Stimulated activated CD4-positive, alpha-beta T cell treated with anti-CD3 and anti-CD28 coated beads, Interleukin-2, amount 100 ng/mL, for 48 hours (primary cell): ENCODE measurements at places on chromosomes 1 and 21.

DNA sequence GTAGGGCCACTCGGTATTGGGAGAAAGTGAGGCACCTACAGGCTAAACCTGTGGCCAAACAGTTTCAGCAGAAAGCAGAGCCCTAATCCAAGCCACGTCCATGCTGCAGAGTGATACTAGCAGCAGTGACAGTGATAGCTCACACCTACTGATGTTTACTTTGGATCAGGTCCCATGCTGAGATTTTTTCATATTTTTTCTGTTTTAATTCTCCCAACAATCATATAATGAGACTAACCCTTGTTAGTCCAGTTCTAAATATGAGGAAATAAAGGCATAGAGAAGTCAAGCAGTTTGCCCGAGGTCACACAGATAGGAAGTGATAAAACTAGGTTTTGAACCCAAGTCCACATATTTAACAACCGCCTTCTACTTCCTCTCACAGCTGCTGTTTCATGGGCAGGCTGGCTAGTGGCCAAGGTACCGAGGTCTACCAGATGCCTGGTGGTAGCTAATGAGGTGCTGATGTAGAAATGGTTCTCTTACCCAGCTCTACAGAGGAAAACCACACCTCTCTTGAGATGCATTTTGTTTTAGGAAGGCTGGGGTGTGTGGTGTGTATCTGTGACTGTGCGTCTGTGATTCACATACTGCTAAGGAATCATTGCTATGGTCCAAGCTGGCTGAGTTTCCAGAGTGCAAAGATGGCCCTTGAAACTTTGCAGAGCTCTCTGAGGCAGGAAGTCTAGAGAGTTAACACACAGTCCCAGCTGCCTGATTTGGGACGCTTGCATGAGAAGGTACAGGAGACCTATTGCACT, 80.3 kb upstream of the ARTN start:
- no peak for DNase-seq

GRCh38 chr1:82125119-82125518, 324.4 kb downstream of the ADGRL2 start:
- no peak for DNase-seq

GRCh38 chr1:12608311-12608957, 9.6 kb downstream of the DHRS3 start:
- no peak for DNase-seq

DNA sequence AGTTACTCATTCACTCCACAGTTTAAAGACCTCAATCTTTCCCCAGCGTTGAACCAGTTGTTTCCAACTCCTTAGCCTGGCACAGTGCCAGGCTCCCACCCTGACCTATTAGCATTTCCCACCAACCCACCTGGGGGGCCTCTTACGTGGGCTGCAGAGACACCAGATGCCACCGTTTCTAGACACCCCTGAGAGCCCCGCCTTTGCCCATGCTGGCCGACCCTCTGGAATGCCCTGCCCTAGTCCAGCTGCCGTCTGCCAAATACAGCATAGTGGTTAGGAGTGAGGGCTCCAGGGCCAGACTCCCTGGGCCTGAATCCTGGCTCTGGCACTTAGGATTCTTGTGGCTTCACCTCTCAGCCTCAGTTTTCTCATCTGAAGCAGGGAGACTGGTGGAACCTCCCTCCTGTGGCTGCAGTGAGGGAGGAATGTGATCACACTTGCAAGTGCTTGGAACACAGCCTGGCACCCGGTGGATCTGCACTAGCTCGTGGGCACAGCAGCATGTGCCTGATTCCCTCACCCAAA, 65.2 kb downstream of the TMCO4 start:
- DNase-seq = no peak

DNA sequence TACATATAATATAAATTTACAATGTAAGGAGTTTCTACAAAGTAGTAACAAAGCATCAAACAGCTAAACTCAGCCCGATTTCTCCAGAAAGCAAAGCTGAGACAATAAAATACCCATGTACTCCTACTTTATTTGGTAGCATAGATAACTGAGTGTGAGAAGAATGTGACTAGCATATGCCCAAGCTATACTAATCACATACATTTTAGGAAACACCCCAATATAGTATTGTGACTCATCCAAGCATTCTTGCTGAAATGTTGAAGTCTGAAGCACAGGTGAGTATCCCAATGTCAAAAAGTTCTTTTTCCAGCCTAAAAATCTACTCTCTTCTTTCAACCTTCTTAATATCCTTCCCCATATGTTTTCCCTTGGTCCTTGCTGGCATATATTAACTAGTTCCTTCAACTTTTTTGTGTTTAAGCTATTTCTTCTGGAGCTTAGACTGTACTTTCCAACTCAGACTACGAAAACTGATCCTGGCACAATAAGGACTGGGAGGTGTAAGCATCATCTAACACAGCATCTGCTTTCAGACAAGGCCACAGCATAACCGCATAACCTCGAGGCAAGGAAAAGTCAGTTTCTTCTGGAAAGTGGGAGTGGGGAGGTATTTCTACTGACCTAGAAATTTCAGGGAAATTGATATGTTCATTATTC, 163.0 kb upstream of the RNPC3 start:
- DNase-seq = no peak

DNA sequence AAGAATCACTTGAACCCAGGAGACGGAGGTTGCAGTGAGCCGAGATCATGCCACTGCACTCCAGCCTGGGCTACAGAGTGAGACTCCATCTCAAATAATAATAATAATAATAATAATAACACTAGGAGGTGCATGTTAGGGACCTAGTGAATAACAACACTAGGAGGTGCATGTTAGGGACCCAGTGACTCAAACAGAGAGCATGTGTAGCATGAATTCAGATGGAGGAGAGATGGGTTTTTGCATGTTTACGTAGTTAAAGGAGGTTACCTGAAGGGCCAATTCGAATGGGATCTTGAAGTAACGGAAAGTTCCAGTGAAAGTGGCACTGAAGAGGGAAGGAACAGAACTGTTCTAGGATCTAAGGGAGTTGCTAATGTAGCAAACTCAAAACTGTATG, 7.1 kb upstream of the KCNK1 start:
- no peak for DNase-seq

DNA sequence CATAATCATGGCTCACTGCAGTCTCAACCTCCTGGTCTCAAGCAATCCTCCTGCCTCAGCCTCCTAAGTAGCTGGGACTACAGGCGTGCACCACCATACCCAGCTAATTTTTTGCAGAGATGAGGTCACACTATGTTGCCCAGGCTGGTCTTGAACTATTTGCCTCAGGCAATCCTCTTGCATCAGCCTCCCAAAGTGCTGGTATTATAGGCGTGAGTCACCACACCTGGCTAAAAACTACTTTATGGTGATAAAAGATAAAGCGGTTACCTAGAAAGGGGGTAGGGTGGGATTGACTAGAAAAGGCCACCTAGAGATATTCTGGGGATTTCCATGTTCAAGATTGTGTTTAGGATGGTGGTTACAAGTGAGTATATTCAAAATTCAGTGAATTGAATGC, 5.0 kb downstream of the TSTD1 start:
- no peak for DNase-seq

- no peak for DNase-seq
Observed at GRCh38 chr1:22702296-22703085, 8.1 kb upstream of the EPHB2 start.
